ENCODE measurements at places on chromosomes 4 and X.

DNA sequence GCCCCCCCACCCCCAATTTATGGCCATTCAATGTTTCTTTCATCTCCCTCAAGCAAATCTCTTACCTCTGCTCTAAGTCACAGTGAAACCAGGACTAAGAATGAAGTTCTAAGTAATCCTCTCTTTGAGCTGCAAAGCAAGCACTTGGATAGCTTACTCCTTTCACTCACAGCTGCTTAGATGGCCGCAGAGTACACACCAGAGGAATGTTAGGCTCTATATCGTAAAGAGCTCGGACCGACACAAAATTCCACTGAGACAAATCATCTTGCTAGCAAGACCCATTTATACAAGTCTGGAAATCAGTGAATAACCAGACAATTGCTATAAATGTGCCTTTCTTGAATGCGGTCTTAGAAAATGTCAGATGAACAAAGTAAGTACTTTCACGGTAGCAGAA, 135.0 kb downstream of the IDS start:
- peak; percentile 61 for DNase-seq

DNA sequence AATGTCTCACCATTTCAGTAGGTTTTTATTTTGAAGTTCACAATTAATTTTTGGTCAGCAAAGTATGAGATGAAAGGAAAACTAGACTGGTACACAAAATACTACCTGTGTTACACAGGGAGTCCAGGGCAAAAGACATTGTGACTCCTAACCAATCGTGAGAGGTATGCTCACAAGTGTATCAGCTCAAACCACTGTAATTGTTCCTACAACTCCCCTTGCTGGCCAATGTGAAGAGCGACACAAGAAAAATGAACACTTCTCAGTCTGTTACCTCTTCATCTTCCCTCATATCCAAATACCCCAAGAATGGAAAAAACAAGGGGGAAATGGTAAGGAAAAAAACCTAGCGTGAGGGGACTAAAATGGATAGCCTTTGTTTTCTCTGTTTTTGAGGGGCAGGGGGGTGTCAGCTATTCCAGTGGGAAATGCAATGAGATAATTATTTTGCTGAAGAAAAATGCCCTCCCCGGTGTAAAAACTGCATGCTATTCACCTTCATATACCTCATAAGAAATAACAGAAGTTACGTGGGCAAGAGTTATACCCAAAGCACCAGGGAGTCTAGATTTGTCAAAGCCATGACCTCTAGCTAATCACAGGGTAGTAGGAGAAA, 30.6 kb upstream of the NSUN7 start:
- DNase-seq, result peak; percentile 71

DNA sequence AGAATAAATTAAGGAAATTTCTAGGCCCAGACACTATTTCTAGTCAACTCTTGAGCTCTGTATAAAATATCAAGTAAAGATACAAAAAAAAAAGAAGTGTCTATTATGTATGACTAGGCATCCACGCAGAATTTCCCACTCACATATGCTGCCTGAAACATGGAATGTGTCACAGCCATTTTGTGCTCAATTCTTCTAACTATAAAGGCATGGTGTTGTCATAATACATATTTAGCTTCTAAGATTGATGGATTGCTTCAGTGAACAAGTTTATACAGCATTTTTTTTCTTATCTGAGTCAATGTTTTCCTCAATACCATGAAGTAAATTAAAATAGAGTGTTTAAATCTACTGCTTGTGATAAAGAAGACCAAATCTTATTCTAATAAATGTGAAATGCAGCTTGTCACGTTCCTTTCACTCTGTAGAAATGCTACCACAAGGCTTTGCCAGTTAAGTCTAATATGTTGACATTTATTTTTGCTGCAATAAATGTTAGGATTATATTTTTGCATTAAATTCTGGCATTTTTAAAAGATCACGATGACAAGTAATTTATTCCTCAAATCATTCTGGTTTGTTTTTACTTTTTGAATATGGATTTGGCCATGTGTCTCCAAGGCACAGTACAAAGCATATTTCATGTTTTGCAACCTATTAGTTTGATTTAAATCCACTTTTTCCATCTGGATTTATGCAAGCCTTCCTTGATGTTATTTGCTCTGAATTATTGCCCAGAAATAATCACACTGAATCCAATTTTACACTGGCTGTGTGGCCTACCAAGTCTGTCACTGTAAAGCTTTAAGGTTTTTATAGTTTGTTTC, 1829.0 kb upstream of the PCDH7 start:
- DNase-seq, result no peak

DNA sequence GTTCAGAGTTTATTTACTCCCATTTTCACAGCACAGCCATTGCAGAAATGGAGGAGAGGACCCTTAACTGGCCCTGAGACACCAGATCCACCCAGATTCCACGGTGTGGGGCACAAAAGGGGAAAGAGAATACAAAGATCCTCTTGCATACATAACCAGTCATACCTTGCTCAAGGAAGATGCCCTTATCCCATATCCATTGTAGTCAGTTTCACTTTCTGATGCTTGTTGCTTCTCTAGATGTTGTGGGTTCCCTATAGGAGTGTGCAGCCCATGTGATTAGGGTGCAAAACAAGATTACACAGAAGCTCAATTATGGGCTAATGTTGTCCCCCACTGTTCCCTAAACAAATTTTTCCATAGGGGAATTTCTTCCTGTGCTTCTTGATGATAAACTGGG, 1309.0 kb upstream of the PABPC4L start:
- DNase-seq, result no peak

- DNase-seq, result peak; percentile 82
Observed at GRCh38 chr4:156970501-156971164, 966 bp downstream of the PDGFC start.

- DNase-seq, result no peak
Observed at GRCh38 chrX:2487366-2487765, 13.4 kb downstream of the DHRSX start.

Data from astrocyte of the hippocampus (primary cell).